ENCODE measurements at places on chromosomes 13 and 19.

DNA sequence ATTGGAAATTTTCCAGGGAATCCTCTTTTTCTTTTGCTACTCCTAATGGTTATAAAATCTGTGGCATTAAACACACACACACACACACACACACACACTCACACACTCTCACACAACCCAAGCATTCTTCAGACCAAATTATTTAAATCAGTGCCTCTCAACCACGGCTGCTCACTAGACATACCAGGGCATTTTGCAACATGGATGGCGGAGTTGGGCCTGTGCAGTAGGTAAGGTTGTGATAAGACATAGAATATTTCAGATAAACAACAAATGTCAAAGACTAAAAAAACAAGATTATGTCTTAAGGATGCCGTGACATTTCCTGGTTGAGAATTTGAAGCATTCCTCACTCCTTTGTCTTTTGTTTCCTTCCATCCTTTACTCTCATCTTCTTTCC is 443.1 kb downstream of the MYO16 start:
- DNase-seq: no peak

- DNase-seq: peak; percentile 96
Observed at GRCh38 chr19:9796113-9796773, 22.6 kb downstream of the FBXL12 start.

GRCh38 chr13:110528911-110529310 is 32.6 kb downstream of the RAB20 start:
- no peak for DNase-seq

DNA sequence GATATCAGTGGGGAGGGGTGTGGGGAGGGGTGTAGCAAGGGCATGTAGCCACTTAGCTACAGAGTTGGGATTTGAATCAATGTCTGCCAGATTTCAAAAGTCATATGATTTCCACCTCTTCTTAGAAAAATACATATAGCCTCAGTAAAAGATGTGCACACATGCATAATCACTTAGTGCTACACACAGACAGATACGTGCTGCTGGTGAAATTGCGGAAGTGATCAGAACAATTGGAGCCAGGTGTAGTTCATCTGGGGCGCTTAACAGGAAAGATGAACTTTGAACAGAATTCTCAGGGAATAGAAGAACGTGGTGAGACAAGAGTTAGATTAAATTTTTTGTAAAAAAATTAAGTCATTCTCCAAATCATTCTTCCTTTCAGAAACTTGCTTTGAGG is 333.1 kb downstream of the KCNRG start:
- no peak for DNase-seq

DNA sequence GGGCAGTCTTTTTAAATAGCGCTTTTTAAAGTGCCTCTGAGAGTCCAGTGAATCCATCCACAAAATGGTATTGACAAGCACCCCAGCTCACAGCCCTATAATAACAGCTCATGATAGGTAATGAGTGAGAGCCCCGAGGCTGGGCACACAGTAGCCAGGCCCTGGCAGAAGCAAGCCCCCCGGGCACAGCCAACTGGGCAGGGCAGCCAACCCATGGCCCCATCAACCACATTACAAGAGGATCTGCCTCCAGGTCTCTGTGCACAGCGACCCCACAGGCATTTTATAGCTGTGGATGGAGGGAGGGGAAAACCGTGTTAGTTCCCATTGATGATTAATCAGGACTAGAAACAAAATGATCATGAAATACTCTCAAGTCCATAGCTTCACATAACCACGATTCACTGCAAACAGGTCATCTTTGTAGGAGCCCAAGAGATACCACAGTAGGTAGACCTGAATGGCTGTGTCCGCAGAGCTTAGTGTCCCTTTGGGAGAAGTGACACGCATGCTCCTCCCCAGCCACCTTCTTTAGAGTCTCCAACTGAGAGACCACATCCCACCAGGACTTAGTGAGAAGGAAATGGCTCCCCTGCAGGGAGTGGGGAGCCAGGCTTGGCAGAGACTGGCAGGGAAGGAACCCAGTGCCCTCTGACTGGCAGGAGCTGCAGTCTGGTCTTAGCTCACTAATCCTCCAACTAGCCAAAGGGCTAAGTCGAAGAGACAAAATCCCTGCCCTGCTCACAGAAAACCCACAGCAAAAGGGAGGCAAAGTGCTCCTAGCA is 4.3 kb upstream of the VSTM2B start:
- DNase-seq: no peak

- DNase-seq: no peak
Observed at GRCh38 chr13:40940841-40941240, 78.3 kb downstream of the ELF1 start.

- peak; percentile 67 for DNase-seq
Observed at GRCh38 chr13:35512271-35512920, 35.9 kb upstream of the MAB21L1 start.

- DNase-seq: no peak
Observed at GRCh38 chr13:19791953-19792537, 9.3 kb upstream of the PSPC1 start.

- no peak for DNase-seq
Observed at GRCh38 chr19:41174297-41174928, 18.6 kb upstream of the CYP2S1 start.

GRCh38 chr19:46954993-46955812 is 64.4 kb upstream of the NPAS1 start:
- peak; percentile 83 for DNase-seq

DNA sequence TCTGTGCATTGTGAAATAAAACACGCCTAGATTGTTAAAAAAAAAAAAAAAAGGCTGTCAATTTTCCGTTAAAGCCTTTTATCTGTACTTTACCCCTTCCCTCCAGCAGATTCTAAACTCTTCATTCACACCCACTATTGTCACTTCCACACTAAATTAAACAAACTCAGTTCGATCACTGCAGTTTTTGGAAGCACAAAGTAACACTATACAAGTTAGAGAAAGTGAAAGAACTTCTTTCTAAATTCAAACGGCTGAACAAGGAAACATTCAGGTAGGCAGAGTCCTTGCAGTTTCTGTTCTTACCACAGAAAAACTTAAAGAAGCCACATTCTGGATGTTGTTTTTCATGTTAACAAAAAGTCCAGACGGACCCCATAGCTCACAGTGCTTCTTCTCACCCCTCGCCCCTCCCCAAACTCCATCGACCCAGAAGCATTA is 27.5 kb upstream of the UBE2L5 start:
- DNase-seq: peak; percentile 37

DNA sequence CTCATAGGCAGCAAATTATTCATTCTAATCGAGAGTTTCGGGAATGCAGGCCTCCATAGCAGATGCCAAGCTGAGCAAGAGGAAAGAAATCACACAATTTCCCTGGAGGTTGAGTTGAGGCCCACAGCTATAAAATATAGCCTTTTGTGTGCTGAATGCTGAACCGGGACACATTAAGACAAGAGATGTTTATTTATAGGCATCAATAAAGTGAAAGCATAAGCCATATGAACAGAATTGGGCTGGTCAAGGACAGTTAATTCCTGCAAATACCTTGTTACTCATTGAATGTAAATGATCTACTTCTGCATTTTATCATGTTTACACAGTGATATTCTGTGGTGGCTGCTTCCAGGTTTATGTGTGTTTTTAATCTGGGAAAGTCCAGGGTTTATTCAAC is 461.7 kb downstream of the KLF12 start:
- DNase-seq: no peak

- no peak for DNase-seq
Observed at GRCh38 chr19:39319892-39320248, 793 bp downstream of the LRFN1 start.

DNA sequence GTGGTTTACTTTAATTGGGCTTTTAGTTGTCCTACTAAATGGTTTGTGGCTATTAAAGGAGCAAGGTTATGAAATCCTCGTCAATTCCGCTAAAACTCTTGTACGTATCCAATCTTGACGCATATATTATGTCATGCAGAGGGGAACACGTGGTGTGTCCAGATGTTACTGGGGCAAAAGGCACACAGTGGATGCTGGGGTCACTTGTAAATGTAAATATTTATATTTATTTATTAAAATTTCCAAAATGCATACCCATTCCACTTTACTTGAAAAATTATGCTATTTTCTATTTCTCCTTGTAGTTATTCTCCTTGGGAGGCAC is 36.7 kb upstream of the SLC46A3 start:
- DNase-seq: no peak

DNA sequence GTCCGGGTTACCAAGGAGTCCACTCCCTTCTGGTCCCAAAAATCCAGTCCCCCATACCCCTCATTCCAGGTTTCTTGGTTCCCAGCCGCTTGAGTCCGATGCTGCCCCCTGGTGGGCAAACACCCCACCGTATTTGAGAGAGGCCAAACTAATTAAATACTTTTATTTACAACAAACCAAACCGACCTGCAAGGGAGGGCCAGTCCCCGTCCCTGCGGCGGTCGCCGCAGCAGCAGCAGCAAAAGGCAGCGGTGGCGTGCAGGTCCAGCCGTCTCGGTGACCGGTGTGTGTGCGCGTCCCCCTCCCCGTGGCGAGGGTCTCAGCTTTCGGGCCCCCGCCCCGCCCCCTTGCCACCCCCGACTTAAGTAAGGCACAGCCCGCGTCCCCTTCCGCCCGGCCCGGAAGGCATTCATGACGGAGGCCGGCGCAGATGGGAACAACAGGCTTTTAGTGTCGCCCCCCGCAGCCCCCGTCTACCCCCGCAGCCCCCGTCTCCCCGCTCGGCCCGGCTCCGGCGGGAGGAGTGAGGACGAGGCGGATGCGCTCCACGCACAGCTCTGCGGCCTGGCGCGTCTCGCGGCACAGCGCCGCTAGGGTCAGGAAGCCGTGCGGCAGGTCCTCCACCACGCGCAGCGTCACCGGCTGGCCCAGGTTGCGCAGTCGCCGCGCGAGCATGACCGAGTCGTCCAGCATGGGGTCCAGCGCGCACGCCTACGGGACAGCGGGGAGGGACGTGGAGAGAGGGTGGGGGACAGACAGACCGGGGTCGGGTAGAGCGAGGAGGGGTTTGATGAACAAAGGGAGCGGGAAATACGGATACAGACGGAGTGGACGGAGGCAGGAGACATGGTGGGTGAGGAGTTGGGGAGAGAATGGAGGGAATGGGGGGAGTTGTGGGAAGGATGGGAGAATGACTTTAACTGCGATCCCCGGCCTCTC is 11.5 kb upstream of the CNFN start:
- peak; percentile 69 for DNase-seq

DNA sequence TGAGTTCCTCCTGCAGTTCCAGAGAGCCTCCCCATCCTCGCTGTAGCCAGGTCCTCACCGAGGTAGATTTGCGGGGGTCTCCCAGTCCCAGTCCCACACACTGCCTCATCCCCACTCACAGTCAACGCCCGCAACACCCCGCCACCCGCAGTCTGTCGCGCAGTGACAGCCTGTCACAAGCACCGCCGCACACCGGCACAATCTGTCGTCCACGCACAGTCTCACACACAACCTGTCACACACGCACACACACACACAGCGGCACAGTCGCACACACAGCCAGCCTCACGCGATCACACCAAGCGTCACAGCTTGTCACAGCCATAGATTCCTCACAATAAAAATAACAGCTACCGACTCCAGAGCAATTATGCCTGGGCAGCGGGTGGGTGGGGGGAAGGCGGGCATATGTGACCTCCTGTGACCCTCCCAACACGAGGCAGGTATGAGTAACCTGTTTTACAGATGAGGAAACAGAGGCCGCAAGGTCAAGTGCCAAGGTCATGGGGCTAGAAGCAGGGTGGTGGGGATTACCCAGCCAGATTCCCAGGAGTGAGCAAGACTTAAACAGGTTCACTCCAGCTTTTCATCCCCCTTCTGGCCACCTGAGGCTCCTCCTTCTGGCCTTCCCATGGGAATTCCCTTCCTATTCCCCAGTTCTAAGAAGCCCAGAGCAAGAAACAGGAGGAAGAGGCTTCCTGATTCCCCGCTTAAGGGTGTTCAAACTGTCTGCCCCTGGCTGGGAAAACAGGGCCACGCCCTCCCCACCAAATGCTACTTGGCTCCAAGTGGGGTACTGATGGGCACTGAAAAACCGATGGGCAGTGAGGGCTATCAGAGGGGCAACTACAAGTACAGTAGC is 13.9 kb downstream of the NFIX start:
- DNase-seq: no peak

DNA sequence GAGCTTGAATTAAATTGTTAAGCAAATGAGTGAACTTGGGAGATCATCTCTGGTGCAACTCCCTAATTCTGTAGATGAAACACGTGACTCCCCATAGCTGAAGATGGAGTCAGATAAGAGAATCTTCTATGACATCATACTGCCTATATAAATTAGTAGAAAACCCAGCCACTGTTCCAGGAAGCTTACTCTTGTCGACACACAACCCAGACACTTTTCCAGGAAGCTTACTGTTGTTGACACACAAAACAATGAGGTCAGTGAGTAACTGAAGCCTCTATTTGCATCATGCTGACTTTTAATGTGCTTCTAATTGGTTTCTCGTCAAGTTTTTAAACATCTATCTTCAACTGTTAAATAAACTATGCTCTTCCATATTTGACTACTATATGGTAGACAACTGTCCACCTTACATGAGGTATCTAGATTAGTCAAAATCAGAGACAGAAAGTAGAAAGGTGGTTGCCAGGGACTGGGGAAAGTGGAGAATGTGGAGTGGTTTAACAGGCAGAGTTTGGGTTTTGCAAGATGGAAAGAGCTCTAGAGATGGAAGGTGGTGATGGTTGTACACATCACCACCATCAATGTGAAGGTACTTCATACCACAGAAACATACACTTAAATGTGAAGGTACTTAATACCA is 168.2 kb downstream of the FGF14 start:
- DNase-seq: no peak

- DNase-seq: no peak
Observed at GRCh38 chr13:27559719-27560118, 60.6 kb downstream of the LNX2 start.

DNA sequence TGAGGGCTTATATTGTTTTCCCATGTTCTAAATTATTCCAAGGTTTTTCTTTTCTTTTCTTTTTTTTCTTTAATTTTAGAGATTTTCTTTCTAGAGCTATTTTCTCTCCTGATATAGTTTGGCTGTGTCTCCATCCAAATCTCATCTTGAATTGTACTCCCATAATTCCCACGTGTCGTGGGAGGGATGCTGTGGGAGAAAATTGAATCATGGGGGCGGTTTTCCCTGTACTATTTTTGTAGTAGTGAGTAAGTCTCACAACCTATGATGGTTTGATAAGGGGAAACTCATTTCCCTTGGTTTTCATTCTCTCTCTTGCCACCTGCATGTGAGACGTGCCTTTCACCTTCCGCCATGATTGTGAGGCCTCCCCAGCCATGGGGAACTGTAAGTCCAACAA is 1906.4 kb upstream of the PRR20A start:
- DNase-seq: no peak

DNA sequence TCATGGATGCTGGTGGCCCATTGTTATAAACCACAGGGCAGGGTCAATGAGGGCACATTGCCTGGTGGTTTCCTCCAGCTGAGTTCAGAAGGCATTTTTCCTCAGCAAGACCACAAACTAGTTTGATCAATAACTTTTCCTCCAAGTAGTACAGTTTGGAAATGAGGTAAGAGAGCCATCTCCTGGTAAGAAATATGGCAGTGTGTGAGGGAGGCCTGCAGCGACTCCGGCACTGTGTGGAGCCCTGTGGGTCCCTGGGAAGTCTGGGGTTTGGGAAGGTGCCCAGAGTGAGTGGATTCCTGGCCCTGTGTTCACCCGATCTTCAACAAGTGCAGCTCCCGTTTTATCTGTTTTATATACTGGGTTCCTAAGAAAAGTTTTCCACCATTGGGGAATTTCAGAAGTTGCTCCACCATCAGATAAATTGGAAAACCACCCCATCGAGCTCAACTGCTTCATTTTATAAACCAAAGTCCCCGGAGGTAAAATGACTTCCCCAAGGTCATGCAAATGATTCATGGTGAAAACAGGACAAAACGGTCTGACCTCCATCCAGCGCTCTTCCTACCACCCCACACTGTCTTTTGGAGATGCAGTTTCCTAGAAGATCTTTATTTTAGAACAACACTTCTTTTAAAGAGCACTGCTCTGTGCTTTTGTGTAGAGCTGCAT is 148.4 kb downstream of the KATNAL1 start:
- no peak for DNase-seq
